Right renal cortex interstitium (tissue), 3 donors: ENCODE measurements at places on chromosomes 16 and 17. TPM values are rescaled to one million over a fixed set of nuclear protein-coding genes. Genes with fewer than 3 reads are reported as not detected.
A peak's percentile ranks its signal among the peaks of the same experiment; 100 is the strongest.

GRCh38 chr16:59886021-59886420 lies 1151.9 kb upstream of the GOT2 start:
- no peak for DNase-seq

DNA sequence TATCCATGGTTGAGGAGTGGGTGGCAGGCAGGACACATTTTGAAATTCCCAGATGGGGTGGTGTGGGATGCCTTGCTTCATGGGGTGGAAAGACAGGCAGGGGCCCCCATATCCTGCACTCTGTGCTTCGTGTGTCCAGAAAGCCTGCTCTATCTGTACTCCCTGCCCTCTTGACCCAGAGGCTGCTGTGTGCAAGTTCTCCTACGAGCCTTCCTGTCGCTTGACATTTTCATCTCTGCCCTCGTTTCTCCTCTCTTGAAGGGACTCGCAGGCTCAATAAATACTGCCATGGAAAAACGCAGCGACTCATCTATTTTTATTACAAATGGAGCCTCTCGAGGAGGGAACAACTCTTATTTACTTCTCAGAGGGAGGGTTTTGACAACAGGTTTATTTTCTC lies 254.8 kb downstream of the XYLT1 start:
- no peak for DNase-seq

DNA sequence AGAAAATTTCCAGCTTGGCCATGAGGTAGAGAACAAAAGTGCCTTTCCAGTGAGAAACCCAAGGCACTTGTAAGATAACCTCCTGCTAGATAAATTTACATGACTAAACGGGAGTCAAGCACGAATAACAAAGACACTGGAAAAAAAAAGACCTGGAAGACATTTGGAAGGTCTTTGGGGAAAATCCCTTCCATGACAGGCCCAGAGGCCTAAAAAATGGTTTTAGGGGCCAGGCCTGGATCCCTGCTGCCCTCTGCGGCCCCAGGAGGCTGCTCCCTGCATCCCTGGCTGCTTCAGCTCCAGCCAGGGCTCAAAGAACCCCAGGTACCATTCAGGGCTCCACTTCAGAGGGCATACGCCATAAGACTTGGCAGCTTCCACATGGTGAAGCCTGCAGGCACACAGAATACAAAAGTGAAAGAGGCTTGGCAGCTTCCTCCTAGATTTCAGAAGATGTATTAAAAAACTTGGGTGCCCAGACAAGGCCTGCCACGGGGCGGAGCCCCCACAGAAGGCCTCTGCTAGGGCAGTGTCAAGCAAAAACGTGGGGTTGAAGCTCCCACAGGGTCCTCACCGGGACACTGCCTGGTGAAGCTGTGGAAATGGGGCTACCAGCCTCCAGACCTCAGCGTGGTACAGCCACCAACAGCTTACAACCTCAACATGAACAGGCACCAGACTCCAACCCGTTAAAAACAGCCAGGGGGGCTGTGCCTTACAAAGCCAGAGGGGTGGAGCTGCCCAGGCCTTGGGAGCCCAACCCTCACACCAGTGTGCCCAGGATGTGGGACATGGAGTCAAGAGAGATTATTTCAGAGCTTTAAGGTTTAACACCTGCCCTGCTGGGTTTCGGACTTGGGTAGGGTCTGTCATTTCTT lies 77.1 kb downstream of the SDK2 start:
- no peak for DNase-seq

GRCh38 chr16:49283376-49284049 lies 1.9 kb upstream of the CBLN1 start:
- no peak for DNase-seq

DNA sequence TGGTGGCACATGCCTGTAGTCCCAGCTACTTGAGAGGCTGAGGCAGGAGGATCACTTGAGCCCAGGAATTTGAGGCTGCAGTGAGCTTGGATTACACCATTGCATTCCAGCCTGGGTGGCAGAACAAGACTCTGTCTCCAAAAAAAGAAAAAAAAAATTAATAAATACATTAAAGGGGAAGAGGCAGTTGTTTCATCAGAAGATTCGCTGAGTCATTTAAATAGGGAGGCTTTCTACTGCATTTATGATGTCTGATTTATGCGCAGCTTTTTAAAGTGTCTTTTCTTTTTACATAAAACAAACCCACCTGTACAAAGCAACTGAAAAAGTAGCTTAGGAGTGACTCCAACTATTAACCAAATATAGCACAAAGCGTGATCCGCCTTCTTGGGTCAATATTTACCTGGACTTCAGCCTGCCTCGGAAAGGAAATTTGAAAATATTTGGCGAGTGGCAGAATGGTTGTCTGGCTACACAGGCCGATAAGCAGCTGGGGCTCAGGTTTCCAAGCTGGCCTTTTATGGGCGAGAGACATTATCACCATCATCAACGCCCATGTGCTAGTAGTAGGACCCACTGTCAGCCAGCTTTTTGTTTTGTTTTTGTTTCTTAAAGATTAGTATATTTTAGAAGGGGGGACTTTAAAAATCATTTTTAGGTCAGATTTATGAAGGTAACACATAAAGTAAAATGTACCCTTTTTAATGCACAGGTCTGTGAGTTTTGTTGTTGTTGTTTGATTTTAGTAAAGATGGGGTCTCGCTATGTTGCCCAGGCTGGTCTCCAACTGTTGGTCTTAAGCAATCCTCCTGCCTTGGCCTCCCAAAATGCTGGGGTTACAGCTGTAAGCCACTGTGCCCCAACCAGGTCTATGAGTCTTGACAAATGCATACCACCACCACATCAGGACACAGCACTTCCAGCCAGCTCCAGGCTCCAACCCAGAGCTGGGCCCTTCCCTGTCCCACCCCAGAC lies 42.5 kb upstream of the RASD1 start:
- no peak for DNase-seq

- no peak for DNase-seq
Observed at GRCh38 chr16:72818236-72818845, 229.6 kb downstream of the ZFHX3 start.

- DNase-seq, result peak; percentile 61
Observed at GRCh38 chr16:15434425-15435215, at the start of gene BMERB1. Gene BMERB1 (plus strand): TSS chr16:15434588. CDS start chr16:15434654, 66 bp downstream.

DNA sequence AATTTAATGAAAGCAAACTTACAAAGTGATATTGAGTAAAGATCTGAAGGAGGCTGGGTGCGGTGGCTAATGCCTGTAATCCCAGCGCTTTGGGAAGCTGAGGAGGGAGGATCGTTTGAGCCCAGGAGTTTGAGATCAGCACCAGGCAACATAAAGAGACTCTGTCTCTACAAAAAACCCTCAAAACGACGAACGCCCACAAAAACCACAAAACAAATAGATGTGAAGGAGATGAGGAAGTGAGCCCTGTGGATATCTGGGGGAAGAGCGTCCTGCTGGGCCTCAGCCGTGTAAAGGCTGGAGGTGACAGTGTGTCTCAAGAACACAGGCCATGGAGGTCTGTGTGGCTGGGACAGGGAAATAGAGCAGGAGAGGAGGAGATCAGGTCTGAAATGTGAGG lies 68.8 kb downstream of the ITFG1 start:
- no peak for DNase-seq

DNA sequence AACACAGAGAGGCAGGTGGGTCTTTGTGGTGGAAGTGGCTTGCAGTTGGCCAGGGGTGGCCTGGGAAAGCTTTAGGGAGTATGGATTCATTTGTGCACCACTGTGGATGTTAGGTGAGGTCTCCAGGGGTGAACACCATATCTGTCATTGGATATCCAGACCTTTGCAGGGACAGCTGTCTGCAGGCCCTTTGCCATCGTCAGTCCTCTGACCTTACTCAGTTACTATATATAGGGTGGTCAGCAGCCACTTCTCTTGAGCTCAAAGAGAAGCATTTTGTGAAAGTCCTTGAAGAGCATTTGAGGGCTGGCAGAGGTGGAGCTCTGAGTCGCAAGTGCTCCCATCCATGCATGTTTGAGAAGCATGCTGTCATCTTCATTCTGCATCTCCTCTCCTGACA lies 40.4 kb downstream of the TMEM11 start:
- DNase-seq, result no peak

- DNase-seq, result no peak
Observed at GRCh38 chr17:66951605-66951953, 12.9 kb upstream of the CACNG4 start.

- no peak for DNase-seq
Observed at GRCh38 chr17:65066901-65067300, 10.4 kb upstream of the GNA13 start.

- no peak for DNase-seq
Observed at GRCh38 chr16:22843856-22844255, 29.9 kb downstream of the HS3ST2 start.

DNA sequence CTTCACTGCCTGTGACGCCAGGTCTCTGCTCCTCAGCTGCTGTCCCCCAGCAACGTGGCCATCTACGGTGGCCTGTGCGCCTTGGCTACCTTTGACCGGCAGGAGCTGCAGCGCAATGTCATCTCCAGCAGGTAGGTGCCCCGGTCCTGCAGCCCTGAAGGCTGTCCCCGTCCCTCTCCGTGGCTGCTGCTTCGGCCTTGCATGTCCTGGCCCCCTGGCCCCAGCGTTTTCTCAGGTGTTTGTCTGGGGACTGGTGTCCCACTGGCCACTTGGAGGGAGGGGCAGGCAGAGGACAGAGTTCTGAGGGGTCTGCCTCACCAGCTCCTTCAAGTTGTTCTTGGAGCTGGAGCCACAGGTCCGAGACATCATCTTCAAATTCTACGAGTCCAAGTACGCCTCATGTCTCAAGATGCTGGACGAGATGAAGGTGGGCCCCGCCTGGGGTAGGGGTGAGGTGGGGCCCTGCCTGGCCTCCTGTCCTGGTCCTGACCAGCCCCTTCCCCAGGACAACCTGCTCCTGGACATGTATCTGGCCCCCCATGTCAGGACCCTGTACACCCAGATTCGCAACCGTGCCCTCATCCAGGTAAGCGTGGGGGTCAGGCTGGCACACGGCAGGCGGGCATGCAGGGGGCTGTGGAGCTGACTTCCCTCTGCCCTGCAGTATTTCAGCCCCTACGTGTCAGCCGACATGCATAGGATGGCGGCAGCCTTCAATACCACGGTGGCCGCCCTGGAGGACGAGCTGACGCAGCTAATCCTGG lies 4.4 kb downstream of the GPS1 start:
- DNase-seq, result no peak

DNA sequence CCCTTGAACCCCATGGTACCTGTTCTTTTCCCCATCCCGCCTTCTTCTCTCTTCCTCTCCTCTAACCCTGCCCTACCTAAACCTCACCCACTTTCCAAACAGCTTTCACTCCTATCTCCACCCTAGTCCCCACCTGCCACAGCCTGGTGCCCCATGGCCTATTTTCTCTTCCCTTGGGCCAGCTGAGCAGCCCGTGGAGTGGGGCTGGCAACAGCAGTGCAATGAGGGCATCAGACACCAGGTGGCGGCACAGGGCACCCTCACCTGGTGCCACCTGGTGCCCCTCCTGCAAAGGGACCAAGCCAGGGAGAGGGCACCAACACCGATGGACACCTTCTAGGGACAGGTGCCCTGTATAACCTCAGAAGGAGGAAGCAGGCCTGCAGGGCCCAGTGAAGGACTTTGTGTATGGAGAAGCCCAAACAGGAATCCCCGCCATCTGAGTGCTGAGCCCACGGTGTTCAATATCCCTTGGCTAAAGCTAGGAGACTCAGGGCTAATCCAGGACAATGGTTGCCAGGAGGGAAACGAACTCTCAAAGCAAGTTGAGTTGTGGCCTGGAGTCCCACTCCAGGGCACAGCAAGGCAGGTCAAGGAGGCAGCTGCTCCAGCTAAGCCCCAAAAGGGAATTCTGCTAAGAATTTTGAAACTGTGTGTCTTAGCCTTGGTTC lies 4.0 kb upstream of the ABCC3 start:
- DNase-seq, result no peak

GRCh38 chr16:59611556-59611955 lies 877.4 kb upstream of the GOT2 start:
- DNase-seq, result no peak

GRCh38 chr16:27799896-27800295 lies 250.0 kb downstream of the KATNIP start:
- DNase-seq, result no peak

GRCh38 chr16:1169285-1170075 lies 16.6 kb downstream of the CACNA1H start:
- DNase-seq, result no peak

DNA sequence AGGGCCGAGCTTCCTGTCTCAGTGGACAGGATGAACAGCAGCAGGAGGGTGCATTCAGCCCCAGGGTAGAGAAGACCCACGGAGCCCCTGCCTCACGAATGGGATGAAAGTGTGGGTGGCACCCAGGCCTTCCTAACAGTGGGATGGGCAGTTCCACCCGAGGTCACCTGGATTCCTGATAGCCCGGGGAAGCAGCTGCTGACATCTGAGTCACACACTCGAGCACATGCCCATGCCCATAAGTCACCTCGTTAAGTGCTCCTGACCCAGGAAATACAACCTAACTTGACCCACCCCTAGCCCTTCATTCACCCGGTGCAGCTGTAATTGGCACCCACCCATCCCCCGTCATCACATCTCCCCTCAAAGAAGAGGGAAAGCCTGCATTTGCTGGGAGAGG lies 85.3 kb upstream of the FOXF1 start:
- no peak for DNase-seq

DNA sequence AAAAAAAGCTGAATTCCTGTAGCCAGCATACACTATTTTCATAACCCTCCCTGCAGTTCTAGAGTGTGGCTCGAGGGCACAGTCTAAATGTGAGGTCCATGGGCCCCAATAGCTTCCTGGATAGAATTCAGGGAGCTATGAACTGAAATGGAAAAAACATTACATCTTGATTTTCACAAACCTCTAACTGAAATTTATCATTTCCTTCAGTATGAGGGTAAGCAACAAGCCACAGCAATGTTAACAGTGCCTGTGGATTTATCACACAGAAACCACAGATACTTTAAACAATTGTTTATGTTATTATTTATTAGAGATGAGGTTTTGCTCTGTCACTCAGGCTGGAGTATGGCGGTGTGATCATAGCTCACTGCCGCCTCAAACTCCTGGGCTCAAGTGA lies 18.2 kb downstream of the TMEM92 start:
- no peak for DNase-seq

- no peak for DNase-seq
Observed at GRCh38 chr17:17682293-17682736, 1.1 kb downstream of the RAI1 start.

- DNase-seq, result no peak
Observed at GRCh38 chr17:7836596-7837407, 2.8 kb downstream of the KDM6B start.

GRCh38 chr16:50368410-50369132 lies at the start of gene BRD7:
Gene BRD7 (minus strand): TSS chr16:50368988. CDS start chr16:50368774, 214 bp downstream.
- DNase-seq, result no peak

- no peak for DNase-seq
Observed at GRCh38 chr17:67246653-67247415, 1.8 kb upstream of the HELZ start.

GRCh38 chr17:1119924-1120323 lies 59.9 kb downstream of the ABR start:
- DNase-seq, result no peak

GRCh38 chr16:49009204-49009603 lies 272.4 kb downstream of the CBLN1 start:
- no peak for DNase-seq

CDK3 gene
- polyA plus RNA-seq, result 9.7 TPM

NEUROD2 gene
- polyA plus RNA-seq, result 0.04 TPM

ANKRD13B gene
- 8.0 TPM for polyA plus RNA-seq

CCL14 gene
- 16.3 TPM for polyA plus RNA-seq

TMEM235 gene
- polyA plus RNA-seq, result not detected

SLC38A8 gene
- 0.17 TPM for polyA plus RNA-seq

FASN gene
- polyA plus RNA-seq, result 26.6 TPM

KRTAP16-1 gene
- not detected for polyA plus RNA-seq

RHBDL3 gene
- polyA plus RNA-seq, result 1.3 TPM
